ENCODE measurements at places on chromosomes 11 and 22. TPM values are rescaled to one million over a fixed set of nuclear protein-coding genes. Genes with fewer than 3 reads are reported as not detected.

- DNase-seq = no peak
These were observed 3.7 kb downstream of the MICALL1 start for GRCh38 chr22:37909766-37910165.

DNA sequence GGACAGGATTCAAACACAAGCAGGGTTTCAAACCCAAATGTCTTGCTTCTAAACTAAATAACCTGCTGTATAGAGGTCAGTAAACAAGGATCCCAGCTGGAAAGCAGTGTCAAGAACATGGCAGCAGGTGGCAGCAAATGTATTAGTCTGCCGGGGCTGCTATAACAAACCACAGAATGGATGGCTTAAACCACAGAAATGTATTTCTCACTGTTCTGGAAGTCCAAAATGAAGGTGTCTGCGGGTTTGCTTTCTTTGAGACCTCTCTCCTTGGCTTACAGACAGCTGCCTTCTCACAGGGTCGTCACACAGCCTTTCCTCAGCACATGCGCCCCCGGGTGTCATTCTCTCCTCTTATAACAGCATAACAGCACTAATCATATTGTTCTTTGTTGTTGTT lies 65.1 kb upstream of the LRRC55 start:
- no peak for DNase-seq

- no peak for DNase-seq
These were observed 5.4 kb upstream of the APOL2 start for GRCh38 chr22:36244522-36245391.

- DNase-seq = no peak
These were observed 102.9 kb downstream of the MTNR1B start for GRCh38 chr11:93072229-93072914.

GRCh38 chr11:86191874-86192273 lies 52.7 kb upstream of the EED start:
- DNase-seq = no peak

- DNase-seq = no peak
These were observed 167.8 kb upstream of the MPPED2 start for GRCh38 chr11:30753994-30754393.

DNA sequence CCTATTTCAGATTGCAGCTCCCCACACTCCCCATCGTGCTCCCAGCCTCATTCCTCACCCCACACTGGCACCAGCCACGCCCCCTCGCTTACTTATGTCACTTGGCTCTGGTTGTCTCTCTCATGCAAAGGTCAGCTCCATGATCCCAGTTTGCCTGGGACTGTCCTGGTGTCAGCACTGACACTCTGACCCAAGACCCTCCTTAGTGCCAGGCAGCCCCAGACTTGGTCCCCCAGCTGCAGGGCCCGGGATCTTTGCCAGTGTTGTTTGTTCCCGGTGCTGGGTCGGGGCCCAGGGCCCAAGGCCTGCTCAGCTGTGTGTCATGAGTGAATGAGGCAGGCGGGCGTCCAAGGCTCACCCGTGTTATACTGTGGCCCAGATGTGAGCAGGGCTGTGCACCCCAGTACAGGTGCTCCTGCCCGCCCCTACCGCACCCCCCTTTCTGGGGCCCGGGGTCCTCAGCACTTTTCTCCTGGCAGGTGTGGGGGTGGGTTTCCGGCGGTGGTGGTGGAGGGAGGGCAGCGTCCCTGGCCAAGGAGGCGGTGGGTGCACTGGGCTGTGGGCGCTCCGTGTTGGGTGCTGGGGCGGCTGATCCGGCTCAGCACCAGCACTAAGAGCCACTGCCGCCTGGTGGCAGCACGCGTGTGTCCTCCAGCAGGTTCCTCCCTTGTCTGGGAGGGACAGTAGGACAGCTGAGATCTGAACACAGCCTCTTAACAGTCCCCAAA lies 19.5 kb downstream of the IL17REL start:
- DNase-seq = no peak

GRCh38 chr11:130593064-130593463 lies 144.6 kb downstream of the ADAMTS15 start:
- DNase-seq = no peak

The DKK3 gene
- polyA plus RNA-seq = 173 TPM

The GUCY1A2 gene
- 31.7 TPM for polyA plus RNA-seq

The IPO7 gene
- 98.2 TPM for polyA plus RNA-seq

The OR52N4 gene
- not detected for polyA plus RNA-seq

The SRSF8 gene
- polyA plus RNA-seq = 44.2 TPM

Data from right lung (tissue), 10 donors.